Dermis microvascular lymphatic vessel endothelial cell (primary cell): ENCODE measurements at places on chromosomes 13 and 19.

DNA sequence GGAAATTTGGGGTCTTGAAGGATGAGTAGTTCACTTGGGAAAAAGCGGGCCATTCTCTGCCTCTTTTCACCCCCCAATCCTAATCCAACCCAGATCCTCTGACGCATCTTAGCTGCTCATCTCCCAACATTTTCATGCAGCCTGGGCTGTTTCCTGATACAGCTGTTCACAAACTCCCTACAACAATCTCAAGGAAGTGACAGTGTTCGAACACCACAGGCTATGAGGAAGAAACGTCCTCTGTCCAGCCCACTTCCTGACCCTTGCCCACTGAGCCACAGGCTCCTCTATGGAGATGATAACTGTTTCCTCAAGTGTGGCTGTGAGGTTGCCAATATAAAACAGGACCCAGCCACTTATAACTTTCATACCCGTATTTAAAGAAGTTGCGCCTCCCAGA lies 16.2 kb downstream of the LMTK3 start:
- no peak for DNase-seq

GRCh38 chr13:111415765-111416164 lies 95.3 kb downstream of the TEX29 start:
- DNase-seq = no peak

DNA sequence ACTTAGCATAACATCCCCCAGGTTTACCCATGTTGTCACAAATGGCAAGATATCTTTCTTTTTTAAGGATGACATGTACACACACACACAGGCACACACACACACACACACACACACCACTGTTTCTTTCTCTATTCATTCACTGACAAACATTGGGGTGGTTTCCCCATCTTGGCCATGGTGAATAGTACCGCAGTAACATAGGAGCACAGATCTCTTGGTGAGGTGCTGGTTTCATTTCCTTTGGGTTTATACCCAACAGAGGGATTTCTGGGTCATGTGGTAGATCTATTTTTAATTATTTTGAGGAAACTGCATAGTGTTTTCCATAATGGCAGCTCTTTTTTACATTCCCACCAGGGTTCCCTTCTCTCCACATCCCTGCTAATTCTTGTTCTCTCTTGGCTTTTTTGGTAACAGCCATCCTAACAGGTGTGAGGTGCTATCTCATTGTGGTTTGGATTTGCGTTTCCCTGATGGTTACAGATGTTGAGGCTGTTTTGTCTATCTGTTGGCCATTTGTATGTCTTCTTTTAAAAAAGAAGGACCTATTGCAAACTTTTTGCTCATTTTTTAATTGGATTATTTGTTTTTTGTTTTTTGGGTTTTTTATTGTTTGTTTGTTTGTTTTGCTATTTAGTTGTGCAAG lies 251.7 kb upstream of the IRS2 start:
- DNase-seq = no peak

GRCh38 chr19:28820289-28820688 lies 392.7 kb downstream of the UQCRFS1 start:
- DNase-seq = no peak

DNA sequence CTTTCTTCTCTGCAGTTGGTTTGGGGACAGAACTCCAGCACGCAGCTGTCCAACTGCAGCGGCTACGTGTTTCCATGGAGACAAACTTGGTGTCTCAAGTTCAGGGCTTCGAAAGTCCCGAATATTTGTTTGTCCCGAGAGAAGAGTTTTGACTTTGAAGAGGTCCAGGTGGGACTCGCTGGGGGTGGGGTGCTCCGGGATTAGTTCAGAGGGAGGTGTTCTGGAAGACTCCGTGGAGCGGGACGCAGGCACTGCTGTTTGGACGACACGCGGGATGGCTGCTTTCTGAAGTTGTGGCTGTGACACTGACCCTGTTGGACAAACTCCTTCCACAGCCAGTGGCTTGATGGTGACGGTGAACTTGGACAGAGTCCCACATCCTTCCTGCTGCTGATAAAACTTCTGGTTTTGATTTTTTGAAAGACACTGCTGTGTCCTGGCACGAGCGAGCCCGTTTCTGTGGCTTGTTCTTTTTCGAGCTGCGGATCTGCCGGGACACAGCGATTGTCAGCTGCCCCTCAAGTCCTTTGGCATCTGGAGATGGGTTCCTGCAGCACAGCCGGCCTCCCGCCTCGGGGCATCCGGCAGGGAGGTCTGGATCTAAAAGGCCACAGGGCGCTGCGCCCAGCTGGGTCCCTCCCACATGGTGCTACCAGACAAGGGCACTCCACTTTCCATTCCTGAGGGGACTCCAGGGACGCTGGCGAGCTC lies 15.9 kb upstream of the RANBP3 start:
- peak; percentile 57 for DNase-seq

DNA sequence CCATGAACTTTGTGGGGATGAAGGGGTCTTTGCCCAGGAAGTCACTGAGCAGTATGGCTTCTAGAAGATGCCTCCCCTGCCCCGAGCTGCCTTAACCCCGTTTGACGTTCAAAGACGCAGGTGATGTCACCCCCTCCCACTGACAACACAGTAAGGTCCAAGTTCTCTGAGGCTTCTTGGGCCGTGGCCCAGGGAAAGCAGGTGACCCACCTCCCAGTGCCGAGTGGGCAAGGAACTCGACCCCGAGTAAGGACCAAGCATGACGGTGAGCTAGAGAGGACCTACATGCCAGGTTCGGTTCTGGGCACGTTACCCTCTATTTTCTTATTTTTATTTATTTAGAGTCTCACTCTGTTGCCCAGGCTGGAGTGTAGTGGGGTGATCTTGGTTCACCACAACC lies 81.3 kb downstream of the SLC6A16 start:
- DNase-seq = no peak

- DNase-seq = no peak
These were observed 14.3 kb downstream of the FUT6 start for GRCh38 chr19:5825178-5825577.

DNA sequence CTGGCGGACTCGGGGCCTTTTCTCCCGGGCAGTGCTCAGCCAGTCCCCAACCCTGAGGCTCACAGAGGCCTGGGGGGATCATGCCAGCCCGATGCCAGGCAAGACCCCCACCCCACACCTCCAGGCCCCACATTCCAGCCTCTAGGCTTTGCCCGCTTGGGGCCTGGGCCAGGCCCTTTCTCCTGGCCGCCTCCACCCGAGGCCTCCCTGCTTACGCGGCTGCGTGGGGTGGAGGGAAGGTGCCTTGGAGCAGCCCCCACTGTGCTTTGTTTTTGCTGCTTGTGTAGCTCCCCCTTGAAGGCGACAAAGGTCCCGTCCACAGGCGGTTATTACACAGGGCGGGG lies 38.4 kb downstream of the SMIM24 start:
- DNase-seq = no peak

- peak; percentile 18 for DNase-seq
These were observed at the start of gene SLC17A7 for GRCh38 chr19:49441210-49441959. TSS of gene SLC17A7 (minus strand) at chr19:49441527. CDS start at chr19:49441379, 148 bp downstream.

- DNase-seq = peak; percentile 43
These were observed 24.8 kb downstream of the ZNF473 start for GRCh38 chr19:50050406-50051227.

GRCh38 chr13:98819382-98820010 lies 67.0 kb upstream of the SLC15A1 start:
- DNase-seq = no peak

GRCh38 chr13:33348366-33348765 lies 62.8 kb upstream of the STARD13 start:
- DNase-seq = no peak

- no peak for DNase-seq
These were observed 87.9 kb upstream of the WASF3 start for GRCh38 chr13:26469602-26470001.

DNA sequence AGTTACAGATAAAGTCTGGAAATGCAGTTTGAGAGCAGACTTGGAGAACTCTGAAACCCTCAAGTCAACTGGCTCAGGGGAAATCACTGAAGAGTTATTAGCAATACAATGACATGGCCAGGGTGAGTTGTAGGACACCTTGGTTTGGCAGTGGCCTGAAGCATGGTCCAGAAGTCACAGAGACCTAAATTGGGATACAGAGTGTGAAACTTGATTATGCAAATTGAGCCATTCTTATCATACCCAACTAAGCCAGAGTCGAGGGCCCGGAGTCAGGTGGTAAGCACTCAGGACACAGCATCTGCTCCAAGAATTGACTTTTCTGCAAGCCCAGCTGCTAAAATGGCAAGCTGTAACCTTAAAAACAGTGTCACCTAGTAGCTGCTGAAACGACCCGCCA lies 224.5 kb downstream of the DCLK1 start:
- DNase-seq = no peak

- DNase-seq = peak; percentile 71
These were observed at the start of gene ZNF730 for GRCh38 chr19:23116802-23117571. TSS of gene ZNF730 (plus strand) at chr19:23117025. CDS start at chr19:23117174, 149 bp downstream.

DNA sequence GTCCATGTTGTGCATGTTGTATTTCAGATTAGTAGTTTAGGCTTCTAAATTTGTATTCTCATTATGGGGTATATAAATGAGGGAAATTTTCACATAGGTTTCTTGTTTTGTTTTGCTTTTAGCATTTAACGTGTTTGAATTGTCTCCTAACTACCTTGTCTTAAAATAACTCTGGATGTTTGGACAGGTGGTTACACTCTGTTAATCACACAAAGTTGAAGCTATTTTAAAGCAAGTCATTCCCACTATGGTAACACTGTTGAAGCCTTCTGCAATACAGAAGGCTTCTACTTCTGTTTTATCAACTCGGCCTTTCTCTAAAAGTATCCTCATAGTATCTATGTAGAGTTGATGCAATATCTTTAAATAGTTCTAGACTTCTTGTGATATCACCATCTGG lies 245.3 kb upstream of the HTR2A start:
- DNase-seq = no peak

DNA sequence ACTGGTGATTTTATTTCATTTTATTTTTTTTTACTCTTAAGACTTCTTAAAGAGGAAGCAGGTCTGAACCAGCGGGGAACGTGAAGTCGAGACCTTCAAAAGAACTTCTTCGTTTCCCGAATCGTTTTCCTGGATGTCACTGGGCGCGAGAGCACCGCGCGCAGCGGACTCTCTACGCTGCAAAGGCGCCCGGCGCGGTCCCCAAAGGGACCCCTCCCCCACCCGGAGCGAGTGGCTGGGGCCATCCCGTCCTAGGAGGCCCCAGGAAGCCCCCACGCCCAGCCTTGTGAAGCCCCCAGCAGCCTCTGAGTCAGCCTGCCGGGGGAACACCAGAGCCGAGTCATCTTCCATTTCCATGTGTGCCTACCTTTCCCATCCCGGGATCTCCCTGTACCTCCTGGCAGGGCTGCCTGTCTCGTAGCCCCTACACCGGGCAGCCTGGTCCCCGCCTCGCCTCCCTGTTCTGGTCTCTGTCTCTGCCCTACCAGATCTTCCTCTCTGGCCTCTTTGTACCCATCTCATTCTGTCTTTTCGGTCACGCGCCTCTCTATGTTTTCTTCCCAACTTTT lies 608 bp downstream of the CD70 start:
- no peak for DNase-seq

GRCh38 chr13:100589178-100589725 lies 663 bp upstream of the GGACT start:
- DNase-seq = peak; percentile 32

GRCh38 chr19:5130371-5131030 lies 161.6 kb downstream of the KDM4B start:
- DNase-seq = no peak

DNA sequence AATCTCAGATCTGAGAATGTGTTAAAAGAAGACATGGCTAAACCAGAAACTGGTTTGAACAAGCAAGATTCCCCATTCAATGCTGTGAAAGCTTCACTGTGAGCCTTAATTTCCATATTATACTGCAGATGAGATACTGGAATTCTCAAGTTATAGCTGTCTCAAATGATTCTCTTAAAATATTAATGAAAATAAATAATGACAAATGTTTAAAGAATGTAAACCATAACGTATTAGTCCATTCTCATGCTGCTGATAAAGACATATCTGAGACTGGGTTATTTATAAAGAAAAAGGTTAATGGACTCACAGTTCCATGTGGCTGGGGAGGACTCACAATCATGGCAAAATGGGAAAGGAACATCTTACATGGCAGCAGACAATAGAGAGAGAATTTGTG lies 667.8 kb downstream of the SLITRK1 start:
- DNase-seq = no peak

- DNase-seq = no peak
These were observed 1703.6 kb downstream of the EFNB2 start for GRCh38 chr13:104831831-104832230.

DNA sequence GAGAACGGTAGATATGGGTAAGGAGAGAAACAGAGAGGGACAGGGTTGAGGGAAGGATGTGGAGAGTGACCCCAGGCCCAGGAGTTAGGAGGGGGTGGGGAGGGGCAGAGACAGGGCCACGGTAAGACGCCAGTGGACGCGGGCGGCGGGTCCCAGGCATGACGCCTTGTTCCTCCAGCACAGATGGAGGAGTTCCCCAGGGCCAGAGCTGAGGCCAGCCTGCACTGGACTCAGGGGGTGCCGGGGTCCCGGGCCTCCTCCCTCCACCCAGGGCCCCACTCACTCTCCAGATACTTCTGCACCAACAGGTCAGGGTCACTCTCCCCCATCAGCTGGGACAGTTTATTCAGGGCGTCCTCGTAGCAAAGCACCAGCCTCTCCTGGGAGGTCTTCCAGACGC lies 22.0 kb upstream of the EMP3 start:
- DNase-seq = no peak

DNA sequence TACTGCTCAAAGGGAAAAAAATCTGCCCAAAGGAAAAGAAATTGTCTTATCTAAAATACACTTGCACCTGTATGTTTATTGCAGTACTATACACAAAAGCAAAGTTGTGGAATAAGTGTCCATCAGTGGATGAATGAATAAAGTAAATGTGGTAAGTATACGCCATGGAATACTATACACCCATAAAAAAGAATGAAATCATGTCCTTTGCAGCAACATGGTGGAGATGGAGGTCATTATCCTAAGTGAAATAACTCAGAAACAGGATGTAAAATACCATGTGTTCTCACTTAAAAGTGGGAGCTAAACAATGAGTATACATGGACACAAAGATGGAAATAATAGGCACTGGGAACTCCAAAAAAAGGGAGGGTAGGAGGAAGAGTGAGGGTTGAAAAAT lies 3.8 kb upstream of the MUC16 start:
- DNase-seq = no peak

GRCh38 chr13:37645181-37645740 lies 46.7 kb upstream of the POSTN start:
- DNase-seq = no peak

DNA sequence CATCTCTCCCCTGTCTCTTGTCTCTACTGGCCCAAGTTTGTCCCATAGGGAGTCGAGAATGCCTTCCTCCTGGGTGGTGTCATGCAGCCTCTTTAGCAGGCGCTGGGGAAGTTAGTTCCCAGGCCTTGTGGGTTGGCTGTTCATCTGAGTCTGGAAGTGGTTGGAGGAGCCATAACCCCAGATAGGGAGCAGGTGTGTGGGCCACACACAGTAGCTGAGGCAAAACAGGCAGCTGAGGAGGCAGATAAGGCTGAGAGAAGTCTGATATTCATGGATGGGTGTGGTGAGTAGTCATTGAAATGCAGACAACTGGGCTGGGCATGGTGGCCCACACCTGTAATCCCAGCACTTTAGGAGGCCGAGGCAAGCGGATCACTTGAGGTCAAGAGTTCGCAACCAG lies 40.9 kb upstream of the KPNA3 start:
- DNase-seq = no peak
